ENCODE measurements at places on chromosomes 11 and 22.

DNA sequence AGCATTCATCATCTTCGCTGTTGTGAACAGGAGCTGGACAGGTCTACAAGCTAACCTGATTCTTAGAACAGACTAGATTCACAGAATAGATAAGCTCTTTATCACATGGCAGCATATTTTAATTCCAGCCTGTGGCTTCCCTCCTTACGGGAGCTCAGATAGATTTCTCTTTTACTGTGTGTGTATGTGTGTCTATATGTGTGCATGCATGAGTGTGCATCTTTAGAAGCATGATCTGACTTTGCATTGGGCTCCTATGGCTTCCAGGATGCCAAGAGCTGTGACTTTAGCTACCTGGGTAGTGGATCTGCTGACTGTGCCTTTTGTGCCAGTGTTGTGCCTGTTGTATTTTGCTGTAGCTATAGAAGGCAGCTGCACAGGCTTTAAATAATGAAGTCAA lies 44.3 kb downstream of the ZNRF3 start:
- DNase-seq, result no peak

- no peak for DNase-seq
Observed at GRCh38 chr22:17114898-17115235, 6.3 kb downstream of the TMEM121B start.

DNA sequence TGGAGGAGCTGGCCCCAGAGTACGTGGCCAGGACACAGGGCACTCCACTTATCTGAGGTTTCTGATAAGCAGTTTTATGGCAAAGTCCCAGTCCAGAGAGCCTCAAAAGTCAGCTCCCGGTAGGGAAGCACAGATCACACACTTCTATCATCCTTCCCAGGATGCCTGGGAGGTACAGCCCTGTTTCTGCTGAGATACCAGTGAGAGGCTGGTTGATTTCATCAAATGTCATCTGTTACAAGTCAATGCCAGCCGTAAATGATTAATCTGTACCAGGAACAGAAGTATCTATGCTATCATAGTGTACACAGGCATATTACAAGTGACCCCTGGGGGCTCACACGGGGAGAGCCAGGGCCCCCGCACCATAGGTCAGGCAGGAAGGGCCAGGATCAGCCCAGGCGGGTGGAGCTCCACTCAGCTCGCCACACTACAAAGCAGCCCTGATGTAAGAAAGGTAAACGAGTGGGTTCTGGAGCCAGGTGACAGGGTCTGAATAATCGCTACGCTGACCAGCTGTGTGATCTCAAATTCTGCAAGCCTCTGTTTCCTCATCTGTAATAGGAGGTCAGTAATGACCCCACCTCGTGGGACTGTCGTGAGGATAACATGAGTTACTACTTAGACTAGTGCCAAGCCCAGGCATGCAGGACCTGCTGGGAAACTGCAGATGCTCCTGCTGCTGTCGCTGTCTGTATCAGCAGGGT lies 17.6 kb downstream of the PLA2G6 start:
- DNase-seq, result no peak

DNA sequence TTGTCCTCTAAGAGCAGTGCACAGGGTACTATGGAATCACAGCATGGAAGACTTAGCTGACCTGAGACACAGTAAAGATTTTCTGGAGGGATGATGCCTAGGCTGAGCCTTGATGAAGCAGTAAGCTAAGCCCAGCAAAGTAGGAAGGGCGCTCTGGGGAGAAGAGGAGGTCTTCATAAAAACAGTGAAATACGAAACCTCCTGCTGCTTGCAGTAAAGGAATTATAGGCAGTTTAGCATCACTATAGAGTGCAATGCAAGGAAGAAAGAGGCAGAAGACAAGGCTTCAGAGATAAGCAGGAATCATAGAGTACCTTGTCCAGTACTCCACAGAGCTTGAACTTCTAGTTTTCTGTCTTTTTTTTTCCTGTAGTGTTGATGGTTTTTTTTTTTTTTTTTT lies 555.7 kb upstream of the CADM1 start:
- no peak for DNase-seq

DNA sequence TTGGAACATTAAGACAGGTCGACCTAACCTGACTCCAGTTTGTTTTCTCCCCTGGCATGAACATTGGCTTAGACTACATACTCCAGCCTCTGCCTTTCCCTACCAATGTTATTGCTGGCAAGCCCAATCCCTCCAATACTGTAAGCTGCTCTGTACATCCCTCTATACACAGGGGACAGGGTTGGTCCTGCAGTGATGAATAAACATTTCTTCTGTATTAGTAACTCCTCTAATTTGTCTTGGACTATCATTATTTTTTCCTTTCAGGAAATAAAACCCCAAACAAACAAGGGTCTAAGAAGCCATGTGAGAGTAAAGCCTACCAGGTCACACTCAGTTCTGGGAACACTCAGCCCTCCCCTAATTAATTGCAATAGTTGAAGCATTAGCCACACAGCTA lies 35.1 kb upstream of the FJX1 start:
- DNase-seq, result no peak

DNA sequence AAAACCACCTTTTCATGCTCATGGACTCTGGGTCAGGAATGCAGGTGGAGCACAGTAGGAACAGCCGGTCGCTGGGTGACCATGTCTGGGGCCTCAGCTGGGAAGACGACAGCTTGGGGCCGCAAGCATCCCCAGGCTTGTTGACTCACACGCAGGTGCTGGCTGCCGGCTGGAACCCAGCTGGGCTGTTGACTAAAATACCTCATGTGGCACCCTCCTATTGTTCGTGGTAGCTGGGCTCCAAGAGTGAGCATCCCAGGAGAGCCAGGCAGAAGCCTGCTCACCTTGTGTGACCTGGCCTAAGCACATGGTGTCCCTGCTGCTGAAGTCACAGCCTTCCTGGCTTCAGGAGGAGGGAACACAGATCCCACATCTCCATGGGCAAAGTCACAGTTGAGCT lies 9.4 kb downstream of the DPP3 start:
- DNase-seq, result no peak

GRCh38 chr22:33104147-33104854 lies 46.1 kb upstream of the SYN3 start:
- DNase-seq, result no peak

- no peak for DNase-seq
Observed at GRCh38 chr22:19378344-19378674, 53.2 kb downstream of the HIRA start.

DNA sequence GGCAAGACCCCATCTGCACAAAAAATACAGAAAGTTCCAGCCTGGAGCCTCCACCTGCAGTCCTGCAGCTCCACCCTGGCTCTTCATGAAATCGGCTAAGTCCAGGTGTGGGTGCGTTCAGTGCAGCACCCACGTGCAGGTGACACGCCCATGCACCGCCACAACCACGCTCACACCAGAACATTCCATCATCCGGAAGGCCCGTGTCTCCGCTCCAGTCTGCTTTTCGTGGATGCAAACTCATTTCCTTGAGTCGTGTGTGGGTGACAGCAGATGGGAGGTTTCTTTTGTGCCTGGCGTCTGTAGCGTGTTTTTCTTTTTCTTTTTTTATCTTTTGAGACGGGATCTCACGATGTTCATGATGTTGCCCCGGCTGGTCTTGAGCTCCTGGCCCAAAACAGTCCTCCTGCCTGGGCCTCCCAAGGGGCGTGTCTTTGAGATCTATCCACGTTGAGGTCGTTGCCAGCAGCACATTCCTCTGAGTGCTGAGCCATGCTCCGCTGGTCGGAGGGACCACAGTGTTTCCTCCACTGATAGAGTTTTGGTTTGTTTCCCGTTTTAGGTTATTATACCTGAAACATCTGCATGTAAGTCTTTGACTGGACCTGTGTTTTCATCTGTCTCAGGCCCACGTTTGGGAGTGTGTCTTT lies 7.2 kb downstream of the PTDSS2 start:
- no peak for DNase-seq

- no peak for DNase-seq
Observed at GRCh38 chr11:114152785-114153184, 93.3 kb downstream of the ZBTB16 start.

DNA sequence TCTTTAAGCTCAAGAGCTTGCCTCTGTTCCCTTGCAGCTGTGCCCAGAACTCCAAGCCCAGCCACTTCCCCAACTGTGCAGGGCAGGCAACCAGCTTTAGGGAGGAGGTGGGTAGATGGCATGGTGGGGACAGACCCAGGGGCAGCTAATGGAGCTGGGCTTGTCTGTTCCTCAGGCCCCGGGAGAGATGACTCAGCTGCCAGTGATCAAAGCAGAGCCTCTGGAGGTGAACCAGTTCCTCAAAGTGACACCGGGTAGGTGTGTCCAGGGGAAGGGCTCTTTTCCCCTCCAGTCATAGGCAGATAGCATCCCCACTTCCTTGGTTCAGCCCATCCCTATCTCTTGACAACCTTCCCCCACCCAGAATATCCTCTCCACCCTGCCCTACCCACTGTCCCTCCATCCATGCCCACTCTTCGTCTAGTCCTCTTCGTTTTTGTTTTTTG lies 32.4 kb downstream of the CREB3L1 start:
- DNase-seq, result no peak

DNA sequence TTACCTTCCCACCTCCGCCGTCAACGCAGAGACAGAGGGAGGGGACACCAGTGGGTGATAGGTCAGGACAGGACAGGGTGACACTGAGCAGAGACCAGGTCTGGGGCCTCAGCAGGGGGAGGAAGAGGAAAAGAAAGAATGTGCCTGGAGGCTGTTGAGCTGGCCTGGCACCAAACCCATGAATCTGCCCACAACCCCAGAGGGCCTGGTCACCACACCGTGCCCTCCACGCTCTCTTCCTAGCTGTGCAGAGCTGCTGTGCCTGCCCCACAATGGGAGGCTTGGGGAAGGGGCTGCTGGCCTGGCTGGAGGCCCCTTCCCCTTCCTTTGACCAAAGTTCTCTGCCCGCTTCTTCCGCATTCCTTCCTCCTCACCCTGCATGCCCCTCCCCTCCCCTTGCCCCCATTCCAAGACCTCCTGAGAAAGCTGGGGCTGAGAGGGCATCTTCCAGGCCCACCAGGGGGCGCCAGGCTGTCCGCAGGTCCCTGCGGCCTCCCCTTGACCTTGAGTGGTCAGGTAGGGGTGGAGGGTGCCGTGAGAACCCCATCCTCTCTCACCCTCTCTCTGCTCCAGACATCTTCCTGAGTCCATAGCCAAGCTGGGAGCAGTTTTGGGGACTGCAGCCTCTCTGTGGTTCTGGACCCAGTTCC lies 11.0 kb upstream of the CACNA1I start:
- DNase-seq, result no peak

DNA sequence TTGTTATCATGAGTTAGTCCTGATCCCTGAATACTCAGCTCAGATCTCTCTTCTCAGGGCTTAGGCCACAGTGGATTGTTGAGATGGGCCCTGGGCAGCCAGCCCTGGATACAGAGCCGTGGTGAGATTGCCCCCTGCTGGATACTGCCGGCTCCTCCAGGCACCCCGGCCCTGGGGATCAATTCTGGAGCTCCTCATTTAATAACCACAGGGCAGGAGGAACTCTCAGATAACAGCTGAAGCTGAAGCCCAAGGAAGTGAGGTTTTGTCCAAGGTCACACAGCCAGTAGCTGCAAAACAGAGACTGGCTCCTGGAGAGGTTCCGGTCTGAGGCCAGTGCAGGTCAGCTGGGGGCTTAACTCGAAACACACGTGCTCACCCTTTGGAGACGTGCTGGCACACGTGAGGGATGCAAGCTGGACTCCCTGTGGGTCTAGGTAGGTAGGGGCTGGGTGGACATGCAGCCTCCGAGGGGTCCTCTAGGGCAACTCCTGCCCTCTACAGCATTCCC lies 16.0 kb downstream of the USH1C start:
- peak; percentile 9 for DNase-seq

DNA sequence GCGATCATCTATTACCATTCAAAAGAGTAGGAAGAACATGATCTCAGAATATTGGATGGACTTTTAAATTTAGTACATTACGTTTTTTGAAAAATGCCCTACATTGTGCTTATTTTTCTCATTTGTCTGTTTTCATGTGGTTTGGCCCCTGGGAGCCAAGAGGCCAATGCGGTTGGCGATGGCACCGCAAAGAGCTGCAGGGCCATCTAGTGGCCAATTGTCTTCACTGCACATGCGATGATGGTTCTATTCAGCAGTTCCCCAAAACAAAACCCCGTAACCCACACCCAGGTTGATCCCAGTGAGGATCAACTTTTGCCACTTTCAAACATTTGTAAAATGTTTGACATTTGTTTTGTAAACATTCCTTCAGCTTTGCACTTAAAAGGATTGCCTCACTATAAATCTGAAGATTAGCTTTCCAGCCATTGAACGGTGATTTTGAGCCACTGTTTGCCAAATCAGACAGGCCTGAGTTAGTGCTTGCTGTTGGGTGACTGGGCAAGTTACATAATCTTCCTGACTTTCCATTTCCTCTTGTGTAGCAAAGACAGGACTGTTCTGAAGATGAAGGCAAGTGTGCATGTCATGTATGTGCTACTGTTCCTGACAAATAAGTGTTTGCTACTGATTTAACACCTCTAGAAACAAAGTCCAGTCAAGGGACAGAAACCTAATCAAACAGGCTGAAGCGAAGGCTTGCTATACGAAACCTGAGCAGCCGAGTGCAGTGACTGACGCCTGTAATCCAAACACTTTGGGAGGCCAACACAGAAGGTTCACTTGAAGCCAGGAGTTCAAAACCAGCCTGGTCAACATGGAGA lies 29.2 kb upstream of the XBP1 start:
- DNase-seq, result peak; percentile 52

- no peak for DNase-seq
Observed at GRCh38 chr11:36508743-36509142, 1.3 kb downstream of the TRAF6 start.

- no peak for DNase-seq
Observed at GRCh38 chr11:71977090-71977489, 21.6 kb upstream of the IL18BP start.
